ENCODE measurements at places on chromosomes 6 and 20.

DNA sequence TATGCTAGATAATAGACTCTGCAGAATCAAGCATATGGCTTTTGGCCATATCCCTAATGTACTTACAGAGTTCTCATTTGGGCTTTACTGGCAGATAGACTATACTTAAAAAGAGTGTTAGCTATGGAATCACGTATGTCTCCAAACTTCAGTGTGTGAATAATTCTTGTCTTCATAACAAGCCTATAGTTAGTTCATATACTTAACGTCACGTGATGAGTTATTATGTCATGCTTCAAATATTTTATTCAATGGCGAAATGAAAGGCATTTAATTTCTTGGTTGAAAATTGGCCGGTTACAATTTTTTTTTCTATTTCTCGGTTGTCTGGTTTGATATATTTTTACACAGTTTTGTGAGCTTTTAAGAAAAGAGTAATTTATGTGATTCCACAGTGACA lies 62.7 kb downstream of the MEI4 start:
- DNase-seq, result no peak

- no peak for DNase-seq
These were observed 694 bp downstream of the SLC17A9 start for GRCh38 chr20:62952968-62953838.

- DNase-seq, result peak; percentile 71
These were observed 2.4 kb downstream of the CSTL1 start for GRCh38 chr20:23441850-23442313.

- DNase-seq, result no peak
These were observed 117.1 kb upstream of the PTPRT start for GRCh38 chr20:43306837-43307236.

- DNase-seq, result no peak
These were observed 132.9 kb upstream of the QKI start for GRCh38 chr6:163281634-163282033.

GRCh38 chr20:44736170-44737021 lies 9.3 kb upstream of the KCNK15 start:
- DNase-seq, result peak; percentile 55

GRCh38 chr20:51661609-51662178 lies 106.5 kb downstream of the ATP9A start:
- no peak for DNase-seq

DNA sequence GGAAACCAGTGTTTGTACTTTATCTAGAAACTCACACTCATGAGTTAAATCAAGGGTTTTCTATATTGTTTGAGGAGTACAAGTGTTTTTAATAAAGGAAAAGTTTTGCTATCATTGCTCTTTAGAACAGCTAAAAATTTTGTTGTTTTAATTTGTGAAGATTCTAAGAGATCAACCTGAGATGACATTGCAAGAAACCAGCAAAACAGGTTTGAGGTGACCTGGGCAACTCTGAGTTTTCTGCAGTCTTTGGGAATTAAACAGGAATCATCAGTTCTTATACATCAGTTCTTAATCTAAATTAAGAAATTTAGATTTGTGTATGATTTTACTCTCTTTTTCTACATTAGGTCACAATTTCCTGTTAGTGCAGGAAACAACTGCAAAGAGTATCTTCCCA lies 114.5 kb downstream of the JAG1 start:
- DNase-seq, result no peak

DNA sequence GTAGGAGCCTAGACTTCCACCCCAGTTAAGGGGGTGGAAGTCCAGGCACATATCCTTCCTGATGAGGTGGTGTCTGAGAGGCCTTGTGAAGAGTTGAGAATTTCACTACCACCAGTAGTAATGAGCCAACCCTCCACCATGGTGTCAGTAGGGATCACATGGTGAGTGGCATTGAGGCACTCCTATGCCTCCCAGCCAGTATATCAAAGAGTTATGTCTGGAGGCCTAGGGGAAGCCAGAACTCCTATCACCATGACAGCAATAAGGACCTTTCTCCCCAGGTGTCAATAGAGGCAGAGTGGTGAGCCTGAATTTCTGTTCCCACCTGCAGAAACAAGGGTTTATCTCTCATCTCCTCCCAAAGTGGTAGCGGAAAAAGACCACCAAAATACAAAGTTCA lies 106.6 kb upstream of the ADTRP start:
- no peak for DNase-seq

DNA sequence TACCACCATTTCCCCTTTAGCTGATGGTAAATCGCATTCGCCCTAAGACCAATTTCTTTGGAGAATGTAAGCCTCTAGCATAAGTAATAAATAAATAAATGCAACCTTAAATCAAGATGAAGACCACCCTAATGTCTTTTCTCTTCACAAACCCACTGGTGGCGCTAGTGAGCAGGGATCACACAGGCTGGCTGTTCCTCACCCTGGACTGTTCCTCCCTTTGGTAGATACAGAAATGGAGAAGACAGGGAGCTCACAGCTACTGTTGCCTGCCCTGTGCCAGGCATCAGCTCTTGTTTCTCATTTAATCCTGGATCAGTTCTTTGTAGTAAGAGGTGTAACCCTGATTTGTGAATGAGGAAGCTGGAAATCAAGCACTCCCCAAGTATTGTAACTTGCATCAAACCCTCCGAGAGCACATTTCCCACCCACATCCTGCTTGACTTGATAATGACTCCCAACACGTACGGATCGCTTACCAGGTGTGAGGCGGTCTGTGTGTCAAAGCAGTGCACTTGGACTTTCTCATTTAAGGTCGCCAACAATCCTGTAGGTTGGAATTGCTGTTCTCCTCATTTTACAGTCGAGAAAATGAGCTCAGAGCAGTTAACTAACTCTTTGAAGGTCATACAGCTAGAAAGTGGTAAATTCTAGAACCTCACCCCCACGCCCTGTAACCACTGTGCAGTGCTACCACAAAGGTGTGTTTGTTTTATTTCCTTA lies 236.1 kb downstream of the TSHZ2 start:
- DNase-seq, result peak; percentile 26

- DNase-seq, result peak; percentile 35
These were observed 610 bp downstream of the PSORS1C1 start for GRCh38 chr6:31114970-31115849.

Measured in CD4-positive, alpha-beta T cell treated with Interferon alpha-2 for 1 hour (primary cell).